ENCODE measurements at places on chromosomes 5 and 9.

DNA sequence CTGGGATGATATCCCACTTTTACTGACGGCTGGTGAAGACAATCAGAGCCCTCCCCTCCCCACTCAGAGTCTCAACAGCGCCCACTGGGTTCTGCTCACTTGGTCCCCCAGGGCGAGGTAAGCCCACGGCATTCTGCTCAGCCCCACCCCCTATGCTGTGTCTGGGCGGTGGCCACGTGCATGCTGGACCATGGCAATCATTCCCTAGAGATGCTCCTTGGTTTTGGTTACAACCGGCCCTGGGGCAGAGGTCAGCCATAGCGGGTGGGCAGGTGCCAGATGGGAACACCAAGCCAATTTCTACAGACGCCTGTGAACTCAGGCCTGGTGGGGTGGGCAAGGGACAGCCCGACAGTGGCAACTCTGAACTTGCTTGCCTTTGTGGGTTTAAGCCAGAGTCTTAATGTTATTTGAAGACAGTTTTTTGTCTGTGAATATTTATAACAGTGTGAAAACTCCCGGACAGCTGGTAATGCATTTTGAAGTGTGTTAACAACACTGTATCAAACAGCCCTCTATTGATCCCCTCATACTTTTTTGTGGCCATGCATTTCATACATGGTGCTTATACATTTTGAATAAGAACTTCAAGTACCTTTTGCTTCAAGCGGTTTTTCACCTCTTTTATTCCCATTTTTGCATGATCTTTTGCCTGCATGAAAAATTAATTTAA, 94.2 kb downstream of the CRB2 start:
- DNase-seq: no peak

GRCh38 chr5:175657593-175658271, at the start of gene HRH2:
HRH2 (plus strand) TSS chr5:175658071; CDS start chr5:175683234, 25,163 bp downstream.
- peak; percentile 26 for DNase-seq

GRCh38 chr9:136459425-136459824, 19.8 kb upstream of the INPP5E start:
- DNase-seq: no peak

- DNase-seq: no peak
Observed at GRCh38 chr5:112919972-112920371, 2.1 kb downstream of the REEP5 start.

- DNase-seq: no peak
Observed at GRCh38 chr9:135471791-135472640, 7.6 kb upstream of the PPP1R26 start.

GRCh38 chr5:157504053-157504452, 44.0 kb downstream of the NIPAL4 start:
- DNase-seq: no peak

- no peak for DNase-seq
Observed at GRCh38 chr5:34663771-34664496, 7.8 kb downstream of the RAI14 start.

GRCh38 chr9:4070266-4070665, 229.6 kb downstream of the GLIS3 start:
- no peak for DNase-seq

- DNase-seq: no peak
Observed at GRCh38 chr5:134131578-134132350, 17.3 kb downstream of the TCF7 start.

DNA sequence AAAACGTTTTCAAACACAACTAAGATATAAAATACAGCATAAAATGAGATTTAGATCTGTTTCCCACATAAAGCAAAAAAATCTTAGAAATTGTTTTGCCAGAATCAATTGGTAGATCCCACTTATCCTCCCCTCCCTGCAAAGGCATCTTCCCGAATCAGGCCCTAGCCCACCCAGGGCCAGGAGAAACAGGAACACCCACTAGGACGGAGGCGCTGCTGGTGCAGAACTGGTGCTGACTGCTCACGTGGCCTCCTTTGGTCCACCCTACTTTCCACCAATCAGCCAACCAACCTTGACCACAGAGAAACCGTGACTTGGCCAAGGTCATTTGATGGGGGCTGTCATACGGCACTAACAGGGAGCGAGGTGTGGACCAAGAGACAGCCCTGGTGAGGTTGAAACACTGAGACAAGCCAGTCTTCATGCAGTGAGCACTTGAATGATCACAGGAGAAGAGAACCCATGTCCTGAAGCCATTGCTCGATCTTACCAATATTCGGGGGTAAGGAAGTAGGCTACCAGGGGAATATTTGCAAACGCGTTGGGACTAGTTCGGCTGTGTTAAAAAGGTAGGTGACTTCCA, 5.2 kb downstream of the SURF2 start:
- DNase-seq: no peak

DNA sequence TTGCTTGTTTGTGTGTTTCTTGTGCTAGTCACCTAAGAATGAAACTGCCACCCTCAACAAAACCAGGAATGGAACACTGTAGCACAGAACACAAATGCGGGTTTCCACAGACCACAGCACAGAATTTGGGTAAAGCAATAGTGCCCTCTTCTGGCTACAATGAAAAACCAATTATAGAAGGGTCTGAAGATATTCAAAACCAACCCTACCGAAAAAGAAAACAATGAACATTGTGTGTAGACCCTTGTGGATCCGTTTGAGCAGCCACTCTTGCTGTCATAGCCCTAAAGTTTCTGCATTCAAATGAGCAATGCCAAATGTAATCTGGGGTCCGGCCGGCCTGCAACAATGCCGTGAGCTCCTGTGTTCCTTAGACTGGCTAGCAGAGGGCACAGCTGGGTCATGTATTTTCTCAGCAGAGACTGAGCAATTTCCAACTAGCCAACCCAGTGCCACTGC, 8.3 kb upstream of the ENC1 start:
- no peak for DNase-seq

- no peak for DNase-seq
Observed at GRCh38 chr5:135072387-135073281, 38.6 kb upstream of the PITX1 start.

- no peak for DNase-seq
Observed at GRCh38 chr5:176866707-176867310, 32.3 kb downstream of the HK3 start.

DNA sequence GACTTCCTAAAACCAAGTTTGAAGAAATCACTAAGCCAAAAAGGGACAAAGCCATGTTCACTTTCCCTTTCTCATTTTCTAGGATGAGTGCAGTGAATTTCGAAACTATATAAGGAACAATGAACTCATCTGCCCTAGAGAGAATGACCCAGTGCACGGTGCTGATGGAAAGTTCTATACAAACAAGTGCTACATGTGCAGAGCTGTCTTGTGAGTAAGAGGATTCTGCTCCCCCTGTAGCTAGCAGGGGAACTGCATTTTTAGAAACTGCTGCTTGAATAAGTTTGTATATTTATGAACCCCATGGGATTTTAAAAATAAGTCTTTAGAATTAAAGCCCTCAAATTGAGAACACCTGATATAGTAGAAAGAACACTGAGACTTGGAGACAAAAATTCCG, 42.7 kb upstream of the SPINK14 start:
- no peak for DNase-seq

DNA sequence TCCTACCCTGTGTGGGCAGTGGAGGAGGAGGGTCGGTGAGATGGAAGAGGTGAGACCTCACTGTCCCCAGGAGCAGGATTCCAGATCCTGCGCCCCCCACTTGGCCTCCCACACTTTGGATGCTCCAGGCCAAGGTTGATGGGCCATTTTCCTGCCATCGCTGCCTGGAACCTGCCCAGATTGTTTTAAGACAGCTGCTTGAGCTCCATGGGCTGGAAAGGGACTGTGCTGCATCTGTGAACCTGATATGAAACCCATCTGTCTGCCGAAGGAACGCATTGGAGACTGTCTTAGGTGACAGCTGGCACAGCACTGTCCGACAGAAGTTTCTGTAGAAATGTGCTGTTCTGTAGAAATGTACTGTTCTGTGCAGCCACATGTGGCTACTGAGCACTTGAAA, 72.7 kb upstream of the SLC25A48 start:
- no peak for DNase-seq

DNA sequence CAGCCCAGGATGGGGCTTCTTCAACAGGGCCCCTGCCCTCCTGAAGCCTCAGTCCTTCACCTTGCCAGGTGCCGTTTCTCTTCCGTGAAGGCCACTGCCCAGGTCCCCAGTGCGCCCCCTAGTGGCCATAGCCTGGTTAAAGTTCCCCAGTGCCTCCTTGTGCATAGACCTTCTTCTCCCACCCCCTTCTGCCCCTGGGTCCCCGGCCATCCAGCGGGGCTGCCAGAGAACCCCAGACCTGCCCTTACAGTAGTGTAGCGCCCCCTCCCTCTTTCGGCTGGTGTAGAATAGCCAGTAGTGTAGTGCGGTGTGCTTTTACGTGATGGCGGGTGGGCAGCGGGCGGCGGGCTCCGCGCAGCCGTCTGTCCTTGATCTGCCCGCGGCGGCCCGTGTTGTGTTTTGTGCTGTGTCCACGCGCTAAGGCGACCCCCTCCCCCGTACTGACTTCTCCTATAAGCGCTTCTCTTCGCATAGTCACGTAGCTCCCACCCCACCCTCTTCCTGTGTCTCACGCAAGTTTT, 23.6 kb downstream of the PCDHGC5 start:
- DNase-seq: peak; percentile 69

GRCh38 chr5:123113136-123113535, 24.1 kb downstream of the PRDM6 start:
- no peak for DNase-seq

DNA sequence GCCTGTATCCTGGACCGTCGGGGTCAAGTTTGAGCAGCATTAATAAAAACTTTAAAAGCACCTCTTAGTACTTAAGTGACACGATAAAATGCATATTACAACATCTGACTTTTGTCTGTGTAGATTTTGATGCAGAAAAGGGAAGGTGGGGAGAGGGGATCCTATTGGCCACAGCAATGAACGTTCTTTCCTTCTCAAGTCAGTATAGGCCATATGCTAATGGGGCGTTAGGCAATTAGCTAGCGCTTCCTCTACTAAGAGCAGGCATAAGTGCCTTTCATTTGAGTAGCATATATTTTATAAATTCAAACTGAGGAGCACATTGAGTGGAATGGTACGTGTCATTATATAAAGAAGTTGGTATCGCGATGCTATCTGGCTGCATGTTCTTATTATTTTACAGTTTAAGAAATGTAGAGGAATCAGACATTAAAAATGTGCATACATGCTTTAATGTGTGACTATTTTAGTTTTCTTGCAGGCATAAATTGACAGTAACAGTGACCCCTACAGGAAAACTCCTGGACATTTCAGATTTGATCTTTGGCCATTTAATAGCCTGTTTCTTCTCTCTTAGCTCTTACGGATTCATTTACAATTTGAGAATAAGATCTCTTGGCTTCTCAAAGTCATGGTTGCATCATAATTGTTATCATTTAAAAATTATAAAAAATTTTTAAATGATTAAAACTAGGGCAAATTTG, 1.1 kb upstream of the GNA14 start:
- no peak for DNase-seq

DNA sequence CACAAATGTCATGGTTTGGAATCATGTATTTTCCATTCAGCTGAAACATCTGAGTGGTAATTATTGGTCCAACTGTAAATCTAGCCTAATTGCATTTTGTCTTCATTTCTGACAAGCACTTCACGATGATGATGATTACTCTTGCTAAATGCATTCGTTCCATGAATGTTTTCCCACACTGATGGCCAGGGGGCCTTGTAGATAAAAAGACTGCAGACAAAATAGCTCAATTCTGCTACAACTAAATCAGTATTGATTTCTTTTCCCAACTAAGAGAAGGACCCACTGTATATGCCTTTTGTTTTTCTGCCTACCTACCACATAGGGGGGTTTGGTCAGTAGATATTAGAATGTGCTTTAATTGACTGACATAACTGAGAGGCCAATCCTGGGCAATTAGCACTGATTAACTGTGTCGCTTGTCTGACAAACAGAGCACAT, 1351.3 kb upstream of the NUDT12 start:
- no peak for DNase-seq

- no peak for DNase-seq
Observed at GRCh38 chr9:89012294-89013042, 21.2 kb downstream of the S1PR3 start.

GRCh38 chr5:15260356-15261268, 239.4 kb upstream of the FBXL7 start:
- DNase-seq: no peak

DNA sequence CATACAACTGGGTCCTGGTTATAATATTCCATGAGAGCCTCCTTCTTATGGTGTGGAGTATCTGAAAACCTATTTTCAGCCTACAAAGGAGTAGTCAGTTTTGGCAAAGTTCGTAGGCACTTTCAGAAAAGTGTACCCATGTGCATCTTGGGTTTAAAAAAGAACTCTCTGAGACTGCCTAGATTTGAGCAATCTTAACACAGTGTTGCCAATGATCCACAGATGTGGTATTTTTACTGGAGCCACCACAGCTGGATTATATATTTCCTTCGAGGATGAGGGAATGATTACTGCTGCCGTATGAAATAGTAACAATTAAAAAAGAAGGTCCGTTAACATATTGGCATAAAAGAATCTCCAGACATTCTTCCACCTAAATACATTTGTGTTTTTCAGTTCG, 1.1 kb downstream of the PALM2AKAP2 start:
- no peak for DNase-seq

DNA sequence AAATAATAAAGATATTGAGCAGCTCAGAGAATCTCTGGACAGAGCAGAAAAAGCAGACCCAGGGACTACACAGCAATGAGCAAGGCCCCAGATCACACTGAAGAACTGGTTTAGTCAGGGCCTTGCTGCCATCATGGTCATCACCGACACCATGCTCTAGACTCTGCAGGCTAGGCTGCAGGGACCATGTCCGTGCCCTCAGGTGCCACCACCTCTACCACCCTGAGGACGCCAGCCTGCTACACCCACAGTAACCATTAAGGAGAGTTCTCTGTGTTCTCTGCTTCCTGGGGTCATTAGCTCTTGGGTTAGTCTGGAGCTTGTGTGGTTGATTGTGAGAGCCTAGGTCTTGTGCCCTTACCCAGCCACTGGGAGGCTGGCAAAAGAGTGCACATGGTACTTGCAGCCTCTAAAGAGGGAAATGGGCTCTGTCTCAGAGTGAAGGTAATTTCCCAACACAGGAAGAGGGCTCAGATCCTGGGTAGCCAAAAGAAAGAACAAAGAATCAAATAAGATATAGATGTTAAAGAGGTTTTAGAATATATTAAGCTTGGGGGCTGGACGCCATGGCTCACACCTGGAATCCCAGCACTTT, 31.9 kb upstream of the JADE2 start:
- no peak for DNase-seq

DNA sequence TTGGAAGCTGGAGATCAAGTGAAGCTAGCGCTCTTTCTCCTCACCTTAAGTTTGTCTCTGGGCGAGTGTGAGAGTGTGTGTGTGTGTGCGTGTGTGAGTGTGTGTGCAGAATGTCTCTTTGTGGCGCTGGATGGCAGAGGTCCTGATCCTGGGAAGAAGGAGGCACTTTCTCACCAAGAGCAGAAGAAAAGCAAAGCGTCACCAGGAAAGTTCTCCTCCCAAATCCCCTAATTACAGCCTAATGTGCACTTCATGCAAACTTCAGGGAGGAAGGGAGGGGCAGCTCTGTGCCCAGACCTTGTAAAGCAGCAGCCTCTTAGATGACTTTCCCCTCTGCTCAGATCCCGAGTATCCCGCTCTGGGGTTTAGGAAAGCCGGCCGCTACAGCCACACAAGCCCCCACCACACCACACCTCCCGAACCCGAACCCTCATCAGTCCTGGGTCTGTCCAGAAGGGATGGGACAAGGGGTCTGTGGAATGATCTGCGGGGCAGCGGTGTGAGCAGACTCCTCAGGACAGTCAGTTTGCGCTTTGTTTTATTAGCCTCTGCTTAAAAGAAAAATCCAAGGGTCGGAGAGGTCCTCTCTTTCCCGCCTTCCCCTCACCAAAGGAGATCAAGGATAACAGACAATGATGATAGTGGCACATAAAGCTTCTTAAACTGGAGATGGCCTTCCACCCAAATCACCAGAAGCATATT, at the start of gene HAPLN1:
TSS of gene HAPLN1 (minus strand) at position 20 of the 702 bp plus-strand sequence. CDS start 47,332 bp downstream, outside the sequence.
- DNase-seq: no peak

- no peak for DNase-seq
Observed at GRCh38 chr5:153543288-153543687, 52.8 kb downstream of the GRIA1 start.

All from stimulated activated CD4-positive, alpha-beta T cell treated with anti-CD3 and anti-CD28 coated beads, TNF-alpha, amount 100 ng/mL, for 4 hours (primary cell).